NCI-H82 (cell line): ENCODE measurements at places on chromosomes 6 and 20.

- DNase-seq = no peak
Measured at GRCh38 chr6:2734488-2735166, 16.1 kb downstream of the MYLK4 start.

DNA sequence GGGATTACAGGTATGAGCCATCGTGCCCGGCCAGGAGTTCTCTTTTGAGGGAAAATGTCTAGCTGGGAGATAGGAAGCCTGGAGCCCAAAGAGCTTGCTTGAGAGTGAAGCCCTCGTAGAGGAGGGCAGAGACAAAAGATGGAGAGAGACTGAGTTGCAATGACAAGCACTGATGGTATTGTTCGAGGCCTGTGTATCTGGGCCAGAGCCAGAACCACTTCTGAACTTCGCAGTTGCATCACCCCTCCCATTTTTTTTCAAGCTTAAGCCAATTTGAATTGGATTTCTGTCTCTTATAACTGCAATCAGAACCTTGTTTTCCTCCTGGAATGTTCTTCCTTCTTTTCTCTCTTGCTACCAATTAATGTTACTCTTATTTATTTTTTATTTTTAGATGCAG, 83.1 kb downstream of the KCNB1 start:
- DNase-seq = no peak

DNA sequence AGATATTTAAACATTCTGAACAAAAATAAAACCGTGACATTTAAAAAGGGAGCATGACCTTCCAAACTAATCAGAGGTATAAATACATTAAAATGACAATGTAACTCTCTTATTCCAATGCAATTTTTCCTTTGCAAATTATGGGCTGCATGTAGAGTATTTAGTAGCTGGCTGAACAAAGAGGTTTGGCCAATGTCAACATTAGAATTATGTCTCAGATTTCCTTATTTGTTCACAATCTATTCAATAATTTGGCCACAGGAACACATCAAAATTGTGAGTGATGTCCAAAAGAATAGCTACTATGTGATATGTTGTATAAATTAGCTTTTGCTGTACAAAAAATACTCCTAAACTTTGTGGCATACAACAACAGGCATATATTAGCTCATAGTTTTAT, 580.0 kb upstream of the MARCKS start:
- DNase-seq = no peak

GRCh38 chr6:20771409-20771808, 237.2 kb downstream of the CDKAL1 start:
- no peak for DNase-seq

- no peak for DNase-seq
Measured at GRCh38 chr6:75603106-75603420, 1.4 kb downstream of the SENP6 start.

- DNase-seq = no peak
Measured at GRCh38 chr20:4119854-4120209, 104.5 kb upstream of the RNF24 start.

- DNase-seq = no peak
Measured at GRCh38 chr6:111013144-111013915, 31.5 kb downstream of the RPF2 start.

DNA sequence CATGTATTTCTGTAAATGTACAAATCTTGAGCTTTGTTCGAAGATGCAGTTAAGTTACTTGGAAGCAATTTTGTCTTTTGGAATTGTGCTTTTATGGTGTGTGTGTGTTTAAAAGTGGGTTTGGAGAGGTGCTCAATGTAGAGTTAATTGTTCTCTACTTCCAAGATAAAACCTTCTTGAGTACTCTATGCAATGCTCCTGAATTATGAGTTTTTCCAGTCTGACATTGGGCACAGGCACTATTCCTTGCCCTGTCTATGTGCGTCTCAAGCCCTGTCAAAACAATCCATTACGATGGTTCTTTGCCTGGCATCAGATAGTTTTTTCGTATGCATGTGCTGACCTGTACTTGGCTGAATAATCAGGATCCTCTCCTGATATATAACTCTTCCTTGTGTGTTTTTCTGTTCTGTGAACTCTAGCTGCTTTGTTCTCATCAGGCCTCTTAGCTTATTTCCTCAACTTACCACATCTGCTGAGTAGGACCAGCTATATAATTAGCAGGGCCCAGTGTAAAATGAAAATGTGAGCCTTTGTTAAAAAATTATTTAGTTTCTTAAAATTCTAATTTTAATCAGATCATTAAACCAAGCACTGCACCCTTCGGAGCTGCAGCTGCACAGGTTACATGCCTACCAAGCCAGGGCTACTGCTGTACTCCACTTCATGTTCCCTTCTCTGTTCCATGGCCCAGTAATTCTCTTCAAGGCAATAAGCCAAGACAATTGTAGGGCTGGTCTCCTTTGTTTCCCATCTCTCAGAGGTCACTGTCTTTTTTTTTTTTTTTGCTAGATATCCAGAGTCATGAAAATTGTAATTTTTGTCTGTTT, 160.1 kb downstream of the ZFAND3 start:
- DNase-seq = no peak

GRCh38 chr6:169940481-169941271, 189.3 kb downstream of the ERMARD start:
- DNase-seq = no peak

DNA sequence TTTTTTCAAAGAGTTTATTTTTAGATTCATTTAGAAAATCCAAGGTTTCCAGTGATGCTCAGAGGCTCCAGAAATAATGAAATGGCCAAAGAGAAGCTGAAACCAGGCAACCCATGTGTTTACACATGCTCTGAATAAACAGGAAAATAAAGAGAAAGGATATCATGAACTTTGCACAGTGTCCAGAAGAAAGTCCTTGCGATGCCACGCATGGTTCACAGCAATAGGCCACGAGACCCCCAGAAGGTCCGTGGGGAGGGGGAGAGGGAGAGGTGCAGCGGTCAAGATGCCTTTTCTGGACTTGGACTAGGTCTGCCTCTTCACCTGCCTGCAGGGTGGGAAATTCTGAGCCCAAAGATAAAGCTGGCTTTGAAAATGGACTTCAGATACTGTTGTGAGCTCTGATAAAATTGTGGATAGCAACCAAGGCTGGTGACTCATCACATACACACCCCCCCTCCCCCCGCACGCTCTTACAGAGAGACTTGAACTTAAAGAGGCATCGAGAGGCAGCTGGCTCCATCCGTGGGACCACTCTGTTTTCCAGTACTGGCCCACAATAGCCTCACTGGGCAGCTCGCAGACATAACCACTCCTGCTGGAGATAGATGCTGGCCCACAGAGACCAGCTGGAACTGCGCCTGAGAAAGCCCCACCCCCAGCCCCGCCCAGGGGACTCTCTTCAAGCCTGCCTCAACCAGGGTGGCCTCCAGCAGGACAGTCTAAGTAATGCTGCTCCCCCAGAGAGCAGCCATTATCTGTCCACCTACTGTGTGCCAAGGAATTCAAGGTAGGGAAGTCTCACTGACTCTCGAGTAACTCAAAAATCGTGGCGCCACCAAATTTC, 21.2 kb upstream of the NFATC2 start:
- DNase-seq = peak; percentile 49

GRCh38 chr6:3456395-3456897, 404 bp downstream of the SLC22A23 start:
- DNase-seq = no peak

- no peak for DNase-seq
Measured at GRCh38 chr20:3621111-3621510, 42.1 kb downstream of the GFRA4 start.

- no peak for DNase-seq
Measured at GRCh38 chr6:43173591-43174262, 2.7 kb downstream of the SRF start.

- DNase-seq = no peak
Measured at GRCh38 chr6:132764370-132764769, 6.7 kb upstream of the VNN2 start.

- DNase-seq = no peak
Measured at GRCh38 chr20:36957875-36958667, 6.6 kb upstream of the SAMHD1 start.

GRCh38 chr6:110614586-110614985, 138.2 kb upstream of the SLC22A16 start:
- DNase-seq = no peak

DNA sequence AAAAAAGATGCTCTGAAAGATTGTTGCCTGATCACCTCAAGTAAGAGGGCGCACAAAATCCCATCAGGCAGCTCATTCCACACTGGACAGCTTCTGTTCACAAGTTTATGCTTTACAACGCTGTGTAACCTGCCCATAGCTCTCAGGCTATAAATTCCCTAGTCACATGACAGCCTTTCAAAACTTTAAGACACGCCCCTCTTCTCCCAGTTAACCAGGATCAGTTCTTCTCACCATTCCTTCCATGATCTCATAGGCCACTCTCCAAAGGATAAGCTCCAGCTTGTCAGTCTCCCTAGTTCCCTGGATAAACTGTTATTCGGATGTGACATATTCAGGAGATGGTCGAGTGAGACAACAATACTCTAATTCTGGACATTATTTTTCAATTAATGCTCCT, 15.0 kb downstream of the ADNP start:
- DNase-seq = peak; percentile 59

DNA sequence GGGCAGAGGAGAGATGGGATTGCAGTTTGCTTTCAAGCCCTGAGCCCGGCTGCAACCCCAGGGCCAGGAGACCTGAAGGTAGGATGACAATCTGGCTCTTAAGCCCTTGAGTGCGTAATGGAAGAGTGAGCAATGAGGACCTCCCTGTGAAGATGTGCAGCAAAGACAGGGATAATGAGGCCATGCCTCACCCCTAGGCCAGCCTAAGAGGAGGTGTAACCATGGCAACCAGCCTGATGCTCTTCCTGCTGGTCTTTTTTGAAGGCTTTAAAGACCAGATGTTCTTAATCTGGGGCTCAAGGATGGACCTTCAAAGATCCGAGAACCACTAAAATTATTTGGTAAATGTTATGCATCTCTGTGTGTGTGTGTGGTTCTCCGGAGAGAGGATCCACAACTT, 8.2 kb downstream of the ARHGAP40 start:
- DNase-seq = peak; percentile 25

DNA sequence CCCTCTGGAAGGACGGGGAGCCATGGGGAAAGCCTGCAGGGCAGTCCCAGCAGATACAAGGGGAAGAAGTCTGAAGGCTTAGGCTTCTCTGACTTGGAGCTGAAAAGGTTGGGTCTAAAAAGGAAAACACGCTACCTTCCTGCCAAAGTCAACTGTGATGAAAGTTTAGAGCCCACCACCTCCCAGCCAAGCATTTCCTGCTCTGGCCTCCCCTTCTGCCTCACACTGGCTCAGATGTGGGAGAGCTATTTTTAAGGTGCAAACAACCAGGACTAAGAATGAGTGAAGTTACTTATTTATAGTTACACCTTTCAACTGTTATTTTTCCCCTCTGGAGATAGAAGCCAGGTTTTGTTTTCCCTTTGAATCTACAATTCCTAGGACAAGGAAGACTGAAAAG, 21.2 kb downstream of the NEDD9 start:
- no peak for DNase-seq

GRCh38 chr6:117617210-117618035, 15.1 kb upstream of the GOPC start:
- DNase-seq = no peak

DNA sequence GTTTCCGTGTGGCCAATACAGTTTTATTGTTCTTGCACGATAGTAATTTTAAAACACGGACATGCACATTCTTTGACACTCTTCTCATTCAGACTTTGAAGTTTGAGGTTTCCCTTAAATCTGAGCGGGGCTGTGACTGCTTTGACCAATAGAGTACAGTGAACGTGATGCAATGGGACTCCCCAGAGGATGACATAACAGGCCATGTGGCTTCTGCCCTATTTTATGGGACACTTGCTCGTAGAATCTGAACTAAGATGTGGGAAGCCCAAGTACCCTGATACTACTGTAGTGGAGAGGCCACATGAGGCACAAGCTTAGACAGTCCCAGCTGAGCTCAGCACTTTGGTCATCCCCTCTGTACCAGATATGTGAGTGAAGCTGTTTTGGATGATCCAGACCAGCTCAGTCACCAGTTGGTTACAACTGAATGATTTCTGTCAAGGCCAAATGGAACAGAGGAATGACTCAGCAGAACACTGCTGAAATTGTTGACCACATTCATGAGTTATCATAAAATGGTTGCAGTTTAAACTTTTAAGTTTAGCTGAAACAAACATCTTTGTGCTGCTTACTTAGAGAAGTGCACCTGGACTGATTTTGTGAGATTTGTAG, 279.4 kb downstream of the RFPL4B start:
- DNase-seq = no peak

GRCh38 chr6:158068893-158069799, 87.5 kb downstream of the SYNJ2 start:
- DNase-seq = no peak

DNA sequence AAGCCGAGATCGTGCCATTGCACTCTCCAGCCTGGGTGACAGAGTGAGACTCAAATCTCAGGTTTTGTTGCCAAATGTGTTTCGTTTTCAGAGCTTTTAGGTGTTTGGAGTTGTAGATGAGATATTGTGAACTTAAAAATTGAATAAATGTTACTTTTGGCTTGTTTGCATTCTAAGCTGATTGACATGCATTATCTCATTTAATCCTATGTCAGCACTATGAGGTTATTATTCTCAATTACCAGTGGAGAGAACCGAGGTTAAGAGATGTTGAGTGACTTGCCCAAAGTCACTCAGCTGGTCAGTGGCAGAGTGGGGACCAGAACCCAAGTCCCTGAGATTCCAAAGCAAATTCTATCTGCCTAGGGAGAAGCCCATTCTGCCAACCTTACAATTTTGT, 72.6 kb upstream of the PIM1 start:
- DNase-seq = no peak

DNA sequence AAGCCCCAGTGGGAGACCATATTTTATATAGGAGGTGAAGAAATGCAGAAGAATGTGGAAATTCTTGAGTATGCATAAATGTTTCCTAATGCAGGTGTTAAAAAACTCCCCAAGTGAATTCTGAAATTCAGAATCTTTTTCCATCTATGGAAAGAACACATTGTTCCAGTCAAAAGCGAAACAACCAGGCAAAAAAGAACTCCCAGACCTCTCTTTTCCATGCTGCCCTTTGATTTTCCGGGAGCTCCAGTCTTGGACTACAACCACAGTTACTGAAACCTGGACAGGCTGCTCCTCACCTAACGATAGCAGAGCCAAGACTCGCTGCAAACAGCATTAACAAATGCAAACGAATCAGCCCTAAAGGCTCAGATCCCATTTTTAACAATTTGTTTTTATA, 108.7 kb upstream of the CNKSR3 start:
- no peak for DNase-seq

- no peak for DNase-seq
Measured at GRCh38 chr6:135163440-135163738, 17.7 kb upstream of the MYB start.

GRCh38 chr6:55968926-55969325, 93.5 kb upstream of the BMP5 start:
- no peak for DNase-seq

- no peak for DNase-seq
Measured at GRCh38 chr6:16524380-16524707, 236.9 kb downstream of the ATXN1 start.

GRCh38 chr6:117509021-117509420, 26.5 kb downstream of the DCBLD1 start:
- no peak for DNase-seq
